Memory B cell (primary cell): ENCODE measurements at places on chromosomes 7 and 10.
A peak's percentile ranks its signal among the peaks of the same experiment; 100 is the strongest.

- no peak for DNase-seq
- no peaks in the 10 kb centered on the region for H3K4me1 ChIP-seq
- H3K27ac ChIP-seq = no peak overlapping the region
- H3K36me3 ChIP-seq = no peaks in the 10 kb centered on the region
- H3K4me3 ChIP-seq = no peak overlapping the region
Measured at GRCh38 chr7:159107161-159107892, 37.3 kb downstream of the VIPR2 start.

GRCh38 chr7:50449881-50450589, at the start of gene FIGNL1:
Gene FIGNL1 (minus strand): TSS chr7:50450350. CDS start chr7:50447287, 3,063 bp downstream.
- peaks cover 6% of the 10 kb centered on the region for H3K4me1 ChIP-seq
- DNase-seq = peak; percentile 68
- peaks cover 20% of the 10 kb centered on the region for H3K36me3 ChIP-seq
- no peaks in the 10 kb centered on the region for H3K27me3 ChIP-seq
- H3K27ac ChIP-seq = peak within 1 kb of the TSS; percentile 92

DNA sequence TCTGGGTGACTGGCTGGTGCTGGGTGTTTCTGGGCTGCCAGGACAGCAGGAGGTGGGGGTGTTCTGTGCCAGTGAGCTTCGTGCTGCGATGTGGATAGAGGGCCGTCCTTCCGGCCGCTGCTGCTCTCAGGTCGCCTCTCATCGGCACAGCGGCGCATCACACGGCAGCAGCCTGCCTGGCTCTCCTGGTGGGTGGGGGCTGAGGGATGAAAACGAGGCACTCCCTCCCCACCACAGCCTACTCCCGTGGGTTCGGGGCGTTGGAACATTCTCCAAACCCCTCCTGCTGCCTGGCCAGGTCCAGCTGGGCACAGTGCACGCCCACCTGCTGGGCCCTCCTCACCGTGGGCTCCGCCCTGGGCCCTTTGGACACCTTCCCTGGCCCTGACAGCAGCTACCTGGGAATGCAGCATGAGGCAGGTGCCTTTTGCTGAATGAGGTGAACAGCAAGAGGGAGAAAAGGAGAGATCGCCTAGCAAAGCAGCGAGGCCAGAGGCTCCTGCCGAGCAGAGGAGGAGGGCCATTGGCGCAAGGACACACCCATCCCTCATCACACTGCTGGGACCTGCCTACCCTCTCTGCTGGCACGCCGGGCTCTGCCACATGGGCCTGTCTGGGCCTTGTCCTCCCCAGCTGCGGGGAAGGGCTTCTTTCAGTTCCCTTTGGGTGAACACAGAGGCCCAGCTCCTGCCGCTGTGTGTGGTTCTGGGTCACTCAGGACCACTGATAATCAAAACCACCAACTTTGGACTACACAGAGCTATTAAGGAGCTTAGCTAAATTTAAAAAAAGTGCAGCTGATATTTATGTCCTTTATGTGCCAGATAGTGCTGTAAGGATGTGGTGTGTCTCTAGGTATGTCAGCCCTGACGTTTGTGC, 33.4 kb downstream of the INPP5A start:
- no peak overlapping the region for H3K27ac ChIP-seq
- H3K36me3 ChIP-seq = no peaks in the 10 kb centered on the region
- no peaks in the 10 kb centered on the region for H3K27me3 ChIP-seq
- H3K4me1 ChIP-seq = peaks cover 17% of the 10 kb centered on the region
- peak; percentile 68 for DNase-seq
- no peak overlapping the region for H3K4me3 ChIP-seq

- no peaks in the 10 kb centered on the region for H3K27me3 ChIP-seq
- no peaks in the 10 kb centered on the region for H3K4me1 ChIP-seq
- H3K36me3 ChIP-seq = no peaks in the 10 kb centered on the region
- DNase-seq = no peak
- H3K4me3 ChIP-seq = no peak overlapping the region
Measured at GRCh38 chr10:26043469-26043868, 109.4 kb downstream of the MYO3A start.

- H3K4me1 ChIP-seq = no peaks in the 10 kb centered on the region
- H3K36me3 ChIP-seq = no peaks in the 10 kb centered on the region
- DNase-seq = no peak
- no peak overlapping the region for H3K4me3 ChIP-seq
- H3K27ac ChIP-seq = no peak overlapping the region
Measured at GRCh38 chr10:9869205-9869604, 1148.5 kb upstream of the CELF2 start.

DNA sequence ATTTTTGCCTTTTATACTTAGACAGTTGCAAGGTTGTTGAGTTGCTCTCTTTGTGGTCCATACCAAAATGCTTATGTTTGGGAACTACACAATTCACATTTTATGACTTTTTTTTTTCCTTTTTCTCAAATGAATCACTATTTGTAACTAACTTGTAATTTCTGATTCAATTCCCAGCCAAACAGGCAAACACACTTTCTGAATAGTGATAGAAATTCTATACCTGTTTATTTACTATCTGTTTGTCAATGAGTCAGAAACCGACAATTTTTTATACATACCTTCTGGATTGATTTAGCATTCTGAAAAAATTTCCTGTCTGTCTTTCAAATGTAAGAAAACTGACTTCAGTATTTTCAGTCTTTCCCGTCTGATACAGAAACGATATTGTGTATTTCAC, 69.1 kb downstream of the MBL2 start:
- no peaks in the 10 kb centered on the region for H3K27me3 ChIP-seq
- no peak overlapping the region for H3K4me3 ChIP-seq
- no peaks in the 10 kb centered on the region for H3K4me1 ChIP-seq
- DNase-seq = no peak

GRCh38 chr10:98261436-98262277, 6.3 kb downstream of the LOXL4 start:
- no peak overlapping the region for H3K4me3 ChIP-seq
- no peak for DNase-seq
- no peaks in the 10 kb centered on the region for H3K4me1 ChIP-seq
- H3K27me3 ChIP-seq = peaks cover 6% of the 10 kb centered on the region

GRCh38 chr7:158282461-158283001, 305.1 kb downstream of the PTPRN2 start:
- no peak for DNase-seq
- no peaks in the 10 kb centered on the region for H3K36me3 ChIP-seq
- H3K4me3 ChIP-seq = no peak overlapping the region
- H3K27me3 ChIP-seq = no peaks in the 10 kb centered on the region
- no peaks in the 10 kb centered on the region for H3K4me1 ChIP-seq

GRCh38 chr10:132497063-132497680, 40.4 kb upstream of the INPP5A start:
- no peak for DNase-seq
- peaks cover 15% of the 10 kb centered on the region for H3K27me3 ChIP-seq
- H3K36me3 ChIP-seq = no peaks in the 10 kb centered on the region
- no peak overlapping the region for H3K27ac ChIP-seq
- peaks cover 2% of the 10 kb centered on the region for H3K4me1 ChIP-seq
- H3K4me3 ChIP-seq = no peak overlapping the region

GRCh38 chr7:26857506-26858240, 6.7 kb downstream of the SKAP2 start:
- H3K27ac ChIP-seq = peak overlapping the region; percentile 17
- H3K27me3 ChIP-seq = no peaks in the 10 kb centered on the region
- H3K4me3 ChIP-seq = peak overlapping the region; percentile 71
- peak; percentile 39 for DNase-seq

DNA sequence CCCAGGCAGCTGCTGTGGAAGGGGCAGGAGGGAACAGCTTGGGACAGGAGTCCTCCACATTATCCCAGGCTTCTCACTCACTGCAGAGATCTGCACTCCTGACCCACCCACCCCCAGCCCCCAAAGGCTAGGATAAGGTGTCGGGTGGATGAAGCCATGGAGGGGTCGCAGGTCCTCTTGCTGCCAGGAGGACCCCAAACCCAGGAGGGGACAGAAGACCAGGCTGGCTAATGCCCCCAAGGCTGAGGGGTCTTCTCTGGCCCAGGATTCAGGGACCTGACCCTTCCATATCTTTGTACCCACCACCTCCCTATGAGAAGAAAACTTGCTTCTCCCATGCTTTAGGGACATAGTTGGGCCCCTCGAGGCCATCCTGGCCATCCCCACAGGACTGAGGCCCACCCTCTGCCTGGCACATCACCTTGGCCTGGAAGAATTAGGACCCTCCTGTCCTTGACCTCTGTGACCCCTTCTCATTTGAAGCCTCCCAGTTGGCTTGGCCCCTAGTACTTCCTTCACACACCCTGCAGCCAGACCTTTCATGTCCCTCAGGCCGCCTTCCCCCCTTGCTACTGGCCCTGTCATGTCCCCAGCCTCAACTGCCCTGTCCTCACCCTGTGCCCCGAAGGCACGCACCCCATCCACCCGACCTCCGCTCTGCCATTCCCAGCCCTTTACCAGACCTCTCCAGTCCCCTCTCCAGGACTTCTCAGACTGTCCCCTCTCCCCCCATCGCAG, 21.6 kb downstream of the KCNH2 start:
- H3K27ac ChIP-seq = no peak overlapping the region
- peaks cover 23% of the 10 kb centered on the region for H3K27me3 ChIP-seq
- peaks cover 12% of the 10 kb centered on the region for H3K36me3 ChIP-seq
- H3K4me3 ChIP-seq = no peak overlapping the region
- DNase-seq = no peak

GRCh38 chr7:138756591-138757242, 41.1 kb upstream of the TMEM213 start:
- peaks cover 2% of the 10 kb centered on the region for H3K27me3 ChIP-seq
- H3K4me1 ChIP-seq = no peaks in the 10 kb centered on the region
- no peak overlapping the region for H3K4me3 ChIP-seq
- DNase-seq = no peak

- H3K36me3 ChIP-seq = peaks cover 35% of the 10 kb centered on the region
- peak; percentile 27 for DNase-seq
- peaks cover 27% of the 10 kb centered on the region for H3K4me1 ChIP-seq
Measured at GRCh38 chr7:102321351-102322201, 34.7 kb downstream of the SPDYE6 start.

- no peak overlapping the region for H3K4me3 ChIP-seq
- no peaks in the 10 kb centered on the region for H3K27me3 ChIP-seq
- H3K36me3 ChIP-seq = peaks cover 12% of the 10 kb centered on the region
- H3K27ac ChIP-seq = no peak overlapping the region
Measured at GRCh38 chr10:17145239-17145638, 15.6 kb upstream of the CUBN start.

DNA sequence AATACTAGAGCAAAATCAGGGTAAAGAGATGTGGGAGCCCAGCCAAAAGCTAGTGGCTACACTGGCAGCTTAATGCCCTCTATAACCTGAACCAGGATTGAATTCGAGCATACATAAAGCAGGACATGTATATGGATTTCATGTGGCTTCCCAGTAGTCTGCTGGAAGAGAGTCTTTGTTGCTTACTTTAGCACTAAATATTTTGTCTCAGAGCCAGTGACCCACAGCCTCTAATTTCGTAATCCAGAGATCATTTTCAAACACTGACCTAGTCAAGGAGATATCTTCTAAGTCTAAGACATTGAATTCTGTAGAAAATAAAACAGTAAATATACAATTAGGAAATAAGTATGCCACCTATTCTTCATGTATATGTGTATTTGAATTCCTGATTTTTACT, 64.2 kb upstream of the GNAI1 start:
- no peaks in the 10 kb centered on the region for H3K27me3 ChIP-seq
- H3K4me3 ChIP-seq = no peak overlapping the region
- H3K36me3 ChIP-seq = no peaks in the 10 kb centered on the region
- H3K27ac ChIP-seq = no peak overlapping the region
- DNase-seq = no peak

DNA sequence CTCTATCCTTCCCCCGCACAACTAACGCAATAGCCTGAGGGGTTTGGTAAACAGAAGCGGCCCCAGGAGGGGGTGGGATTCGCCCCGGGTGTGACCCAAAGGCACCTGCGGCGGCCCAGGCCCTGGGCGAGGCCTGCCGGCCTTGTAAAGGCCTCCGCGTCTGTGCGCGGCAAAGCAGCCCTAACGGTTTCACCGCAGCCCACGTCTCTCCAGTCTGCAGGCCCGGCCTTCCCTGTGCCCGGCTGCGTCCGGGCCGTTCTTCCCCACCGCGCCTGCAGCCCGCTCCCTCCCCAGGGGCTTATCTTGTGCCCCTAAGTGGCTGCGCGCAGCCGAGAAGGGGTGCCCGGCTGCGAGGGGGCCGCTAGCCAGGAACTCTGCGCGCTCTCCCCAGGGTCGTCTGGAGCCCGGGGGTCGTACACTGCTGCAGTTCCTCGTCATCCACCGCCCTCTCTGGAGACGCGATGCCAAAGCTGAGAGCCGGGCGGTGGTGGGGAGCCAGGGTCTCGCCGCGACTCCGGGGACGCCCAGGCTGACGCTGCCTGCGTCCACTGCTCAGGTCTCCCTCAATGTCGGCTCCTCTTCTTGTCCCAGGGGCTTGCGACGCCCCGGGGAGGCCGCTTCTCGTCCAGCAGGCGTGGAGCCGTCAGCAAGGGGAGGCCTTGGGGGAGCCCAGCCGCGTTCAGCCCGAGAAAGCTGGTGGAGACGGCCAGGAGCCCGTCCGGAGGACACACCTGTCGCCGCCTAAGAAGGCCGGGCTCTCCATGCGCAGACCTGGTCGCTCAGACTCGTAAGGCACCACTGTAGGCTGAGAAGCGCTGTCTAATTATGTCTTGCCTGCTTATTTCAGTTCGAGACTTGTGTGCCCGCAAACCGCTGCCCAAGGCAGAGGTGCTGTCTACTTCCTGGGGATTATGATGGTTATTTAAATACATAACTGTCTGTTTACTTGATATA, 132.3 kb downstream of the SPAG6 start:
- H3K4me3 ChIP-seq = peak overlapping the region; percentile 66
- DNase-seq = no peak
- peaks cover 16% of the 10 kb centered on the region for H3K27me3 ChIP-seq
- peaks cover 11% of the 10 kb centered on the region for H3K4me1 ChIP-seq
- H3K27ac ChIP-seq = no peak overlapping the region

DNA sequence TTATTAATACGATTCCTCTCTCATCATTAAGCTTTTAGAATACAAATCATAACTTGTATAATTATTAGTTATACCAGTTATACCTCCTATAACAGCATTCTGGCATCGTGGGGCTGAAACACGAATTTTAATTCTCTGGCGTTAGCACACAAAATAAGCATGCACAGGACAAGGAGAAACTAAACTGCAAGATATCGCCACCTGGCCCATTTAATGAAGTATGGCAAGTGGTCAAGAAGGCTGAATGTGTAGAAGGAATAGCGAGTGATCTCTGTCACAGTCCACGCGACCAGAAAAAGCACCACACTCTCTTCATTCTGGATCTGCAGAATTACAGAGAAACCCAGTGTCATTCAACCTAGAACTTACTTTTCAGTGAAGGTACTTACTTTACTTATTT, 18.1 kb downstream of the HACD1 start:
- no peaks in the 10 kb centered on the region for H3K36me3 ChIP-seq
- H3K4me1 ChIP-seq = no peaks in the 10 kb centered on the region
- no peak for DNase-seq
- no peak overlapping the region for H3K27ac ChIP-seq

- no peak for DNase-seq
- H3K4me3 ChIP-seq = no peak overlapping the region
- H3K4me1 ChIP-seq = peaks cover 11% of the 10 kb centered on the region
Measured at GRCh38 chr10:49518982-49519578, 19.8 kb downstream of the ERCC6 start.

DNA sequence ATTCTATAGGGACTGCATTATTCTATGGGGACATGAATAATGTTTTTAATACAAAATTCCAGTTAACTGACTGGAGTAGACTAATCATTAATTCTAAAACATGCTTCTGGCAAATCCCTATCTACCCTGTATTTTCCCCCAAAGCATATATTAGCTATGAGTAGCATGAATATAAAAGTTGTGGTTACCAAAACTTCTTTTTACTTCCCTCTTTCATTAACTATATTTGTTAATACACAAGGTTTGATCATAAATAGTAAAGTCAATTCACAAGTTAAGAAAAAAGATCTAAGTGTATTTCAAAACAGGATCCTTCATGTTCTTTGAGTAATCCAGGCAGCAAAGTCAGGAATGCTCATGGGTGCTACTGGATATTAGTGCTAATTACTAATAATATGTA, 2.9 kb upstream of the RALA start:
- peaks cover 2% of the 10 kb centered on the region for H3K27me3 ChIP-seq
- no peak for DNase-seq
- H3K4me1 ChIP-seq = peaks cover 22% of the 10 kb centered on the region
- no peak overlapping the region for H3K27ac ChIP-seq
- H3K36me3 ChIP-seq = no peaks in the 10 kb centered on the region
